ENCODE measurements at places on chromosomes 7 and 10.

GRCh38 chr7:131642429-131642828, 86.0 kb upstream of the PODXL start:
- no peak for DNase-seq

DNA sequence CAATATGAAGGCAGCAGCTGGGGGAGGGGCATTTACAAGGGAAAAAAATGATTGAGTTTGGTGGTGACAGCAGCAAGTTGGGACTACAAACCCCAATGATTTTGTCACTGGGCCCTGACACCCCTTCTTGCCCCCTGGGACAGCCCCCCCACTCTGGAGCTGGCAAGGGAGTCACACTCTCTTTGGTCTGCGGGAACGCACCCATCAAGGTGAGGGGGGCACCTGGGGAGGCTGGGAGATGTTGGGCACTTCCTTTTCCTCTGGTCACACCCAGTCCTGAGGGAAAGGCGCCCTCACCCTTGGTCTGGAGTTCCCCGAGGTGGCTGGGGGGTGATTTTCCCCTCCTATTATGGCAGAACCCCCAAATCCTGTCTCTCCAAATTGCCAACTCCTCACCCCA, 24.4 kb downstream of the EPHB4 start:
- DNase-seq, result no peak

DNA sequence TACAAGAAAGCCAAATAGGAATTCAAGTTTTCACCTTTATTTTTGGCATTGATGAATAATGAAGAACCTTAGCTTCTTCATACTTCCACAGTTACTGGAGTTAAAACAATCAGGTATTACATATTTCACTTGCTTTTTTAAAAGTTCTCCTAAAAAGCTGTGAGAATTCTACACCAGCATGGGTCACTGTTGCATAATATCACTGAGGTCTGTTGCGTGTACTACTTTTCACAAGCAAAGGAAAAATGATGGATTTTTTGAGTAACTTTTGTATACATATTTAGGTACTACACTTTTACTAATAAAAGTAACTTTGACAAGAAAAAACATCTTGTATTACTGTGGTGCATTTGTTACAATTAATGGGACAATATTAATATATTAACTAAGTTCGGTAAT, 15.2 kb downstream of the FAM24B start:
- no peak for DNase-seq

DNA sequence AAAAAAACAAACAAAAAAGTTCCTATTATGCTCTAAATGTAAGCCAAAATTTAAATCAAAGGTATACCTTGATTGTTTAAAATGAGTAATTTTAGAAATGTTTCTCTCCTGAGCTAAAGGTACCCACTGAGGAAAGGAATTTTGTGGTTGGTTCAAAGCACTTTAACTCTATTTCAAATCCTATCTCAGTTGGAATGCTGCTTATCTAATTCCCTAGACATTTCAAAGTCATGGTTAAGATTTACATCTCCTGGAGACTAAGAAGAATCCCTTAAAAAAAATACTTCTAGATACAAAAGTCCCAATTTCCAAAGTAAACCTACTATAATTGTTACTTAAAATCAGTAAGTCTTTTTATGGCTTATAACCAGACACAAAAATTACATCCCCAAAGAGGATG, 830.7 kb downstream of the GRID1 start:
- no peak for DNase-seq

- DNase-seq, result no peak
These were observed 1.2 kb downstream of the MICALL2 start for GRCh38 chr7:1457949-1458682.

DNA sequence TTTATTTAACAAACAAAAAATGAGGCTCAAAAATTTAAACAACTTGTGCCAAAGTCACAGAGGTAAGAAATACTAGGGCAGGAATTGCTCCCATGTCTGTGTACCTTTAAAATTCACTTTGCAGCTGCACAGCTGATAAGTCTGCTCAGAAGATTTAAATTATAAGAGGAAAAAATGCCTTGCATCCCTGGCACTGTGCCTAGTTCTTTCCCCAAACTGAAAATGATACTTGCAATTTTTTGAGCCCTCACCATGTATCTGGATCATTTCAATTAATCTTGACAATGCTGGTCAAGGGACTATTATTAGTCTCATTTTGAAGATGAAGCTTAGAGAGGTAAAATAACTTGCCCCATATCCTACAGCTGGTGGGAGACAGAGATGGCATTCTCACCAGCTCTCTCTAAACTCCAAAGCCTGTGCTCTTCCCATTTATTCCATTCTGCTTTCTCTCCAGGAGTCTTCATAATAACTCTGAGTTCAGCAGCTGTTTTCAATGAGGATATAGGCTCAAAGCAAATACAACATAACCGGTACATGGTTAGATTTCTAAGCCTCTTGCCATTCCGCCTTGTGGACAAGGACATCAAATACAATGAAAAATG, 350.5 kb upstream of the LRRTM3 start:
- DNase-seq, result no peak

DNA sequence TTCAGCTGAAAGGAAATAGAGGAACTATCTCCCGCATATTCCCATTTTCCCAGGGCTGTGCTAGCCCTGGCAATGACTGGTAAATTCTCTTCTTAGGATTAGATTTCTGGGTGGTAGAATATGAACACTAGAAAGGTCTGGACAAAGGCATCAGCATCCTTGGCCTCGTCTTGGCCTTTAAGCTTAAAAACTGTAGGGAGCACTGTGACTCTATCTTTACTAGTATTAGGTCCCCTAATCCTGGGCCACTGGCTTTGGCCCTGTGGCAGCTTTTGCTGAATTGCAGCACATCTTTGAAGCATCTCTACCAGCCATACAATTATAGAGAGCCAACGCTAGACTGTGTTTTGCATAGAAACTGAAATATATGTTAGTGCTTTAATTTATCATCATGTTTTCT, 41.5 kb upstream of the EBLN1 start:
- no peak for DNase-seq

- DNase-seq, result no peak
These were observed 111.0 kb downstream of the FOXL3 start for GRCh38 chr7:400901-401485.

DNA sequence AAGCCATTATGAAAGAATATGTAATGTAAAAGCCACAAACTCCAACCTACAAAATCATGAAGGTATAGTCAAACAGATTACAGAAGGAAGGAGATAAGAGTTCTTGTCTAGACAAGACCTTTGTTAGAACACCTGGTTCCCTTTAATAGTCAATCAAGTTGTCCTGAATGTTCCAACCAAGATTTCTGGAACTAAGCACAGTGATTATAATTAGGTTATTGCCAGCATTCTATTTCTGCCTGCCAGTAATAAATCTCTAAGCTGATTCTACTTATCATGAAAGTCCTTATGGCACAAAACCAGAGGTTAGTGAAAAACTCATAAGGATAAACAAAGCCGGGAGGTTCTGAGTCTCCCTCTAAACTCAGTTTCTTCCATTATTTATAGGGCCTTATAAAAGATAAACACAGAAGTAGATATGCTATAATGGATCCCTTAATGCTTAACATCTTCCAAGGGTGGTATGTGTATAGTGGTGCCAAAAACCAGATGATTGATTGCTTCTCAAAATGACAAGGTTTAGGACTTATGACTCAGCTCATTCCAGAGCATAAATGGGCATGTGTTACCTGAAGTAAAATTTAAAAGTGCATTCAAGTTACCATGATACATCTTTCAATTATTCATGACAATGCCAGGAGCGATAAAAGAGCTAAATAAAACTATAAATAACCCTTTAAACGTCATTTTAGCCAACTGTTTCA, 237.2 kb downstream of the CSTF2T start:
- no peak for DNase-seq

DNA sequence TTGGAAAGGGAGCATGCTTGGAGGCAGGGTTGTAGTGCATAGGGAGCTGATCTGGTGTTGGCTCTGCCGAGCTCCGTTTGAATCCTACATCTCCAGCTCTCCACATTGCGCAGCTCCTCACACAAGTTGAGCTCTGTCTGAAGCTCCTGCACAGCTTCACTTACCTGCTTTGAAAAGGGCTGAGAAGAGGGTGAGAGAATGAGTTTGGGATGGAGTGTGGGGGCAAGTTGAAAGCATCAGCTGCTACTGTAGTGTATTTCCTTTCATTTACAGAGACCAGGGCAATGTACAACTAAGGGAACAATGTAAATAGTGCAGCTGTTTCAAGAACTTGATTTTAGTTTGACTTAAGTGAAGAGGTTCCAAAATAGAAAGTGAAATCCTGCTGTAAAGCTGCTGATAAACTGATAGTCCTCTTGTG, 88.5 kb downstream of the VTI1A start:
- DNase-seq, result no peak

DNA sequence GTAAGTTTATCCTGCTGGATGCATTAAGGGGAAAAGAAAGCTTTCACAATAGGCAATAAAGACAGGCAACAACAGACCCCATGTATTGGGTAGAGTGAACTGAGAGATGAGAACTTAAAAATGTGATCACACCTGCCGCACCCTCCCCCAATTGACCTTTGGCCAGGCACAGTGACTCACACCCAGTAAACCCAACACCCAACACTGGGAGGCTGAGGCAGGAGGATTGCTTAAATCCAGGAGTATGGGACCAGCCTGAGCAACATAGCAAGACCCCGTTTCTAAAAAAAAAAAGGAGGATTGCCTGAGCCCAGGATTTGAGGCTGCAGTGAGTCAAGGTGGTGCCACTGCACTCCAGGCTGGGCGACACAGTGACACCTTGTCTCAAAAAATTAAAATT, 86.9 kb downstream of the MPP7 start:
- no peak for DNase-seq

DNA sequence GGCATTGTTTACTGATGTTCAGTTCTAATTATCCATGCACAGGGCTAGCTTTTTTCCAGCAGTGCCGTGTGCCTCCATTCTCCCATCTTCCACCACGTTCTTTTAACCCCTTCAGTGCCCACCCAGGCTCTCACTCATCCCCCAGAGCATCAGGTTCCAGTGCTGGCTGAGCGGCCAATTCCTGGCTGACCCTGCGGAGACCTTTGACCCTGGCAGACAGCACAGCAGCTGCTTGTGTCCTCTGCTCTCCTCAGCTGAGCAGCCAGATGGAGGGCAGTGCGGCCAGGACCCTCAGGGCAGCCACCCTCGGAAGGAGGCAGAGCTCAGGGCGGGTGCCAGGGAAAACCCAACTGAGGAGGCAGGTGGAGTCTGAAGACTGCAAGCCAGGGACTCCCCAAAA, 48.4 kb downstream of the ZNF503 start:
- DNase-seq, result no peak
